Stimulated activated CD4-positive, alpha-beta T cell treated with anti-CD3 and anti-CD28 coated beads, Interleukin-1b, Interleukin-23, amount 100 ng/mL, for 4 hours (primary cell): ENCODE measurements at places on chromosomes 4 and X.
A peak's percentile ranks its signal among the peaks of the same experiment; 100 is the strongest.

- no peak for DNase-seq
Observed at GRCh38 chr4:23938796-23939195, 48.9 kb upstream of the PPARGC1A start.

GRCh38 chrX:23819385-23820234 lies 36.6 kb downstream of the SAT1 start:
- DNase-seq, result no peak

DNA sequence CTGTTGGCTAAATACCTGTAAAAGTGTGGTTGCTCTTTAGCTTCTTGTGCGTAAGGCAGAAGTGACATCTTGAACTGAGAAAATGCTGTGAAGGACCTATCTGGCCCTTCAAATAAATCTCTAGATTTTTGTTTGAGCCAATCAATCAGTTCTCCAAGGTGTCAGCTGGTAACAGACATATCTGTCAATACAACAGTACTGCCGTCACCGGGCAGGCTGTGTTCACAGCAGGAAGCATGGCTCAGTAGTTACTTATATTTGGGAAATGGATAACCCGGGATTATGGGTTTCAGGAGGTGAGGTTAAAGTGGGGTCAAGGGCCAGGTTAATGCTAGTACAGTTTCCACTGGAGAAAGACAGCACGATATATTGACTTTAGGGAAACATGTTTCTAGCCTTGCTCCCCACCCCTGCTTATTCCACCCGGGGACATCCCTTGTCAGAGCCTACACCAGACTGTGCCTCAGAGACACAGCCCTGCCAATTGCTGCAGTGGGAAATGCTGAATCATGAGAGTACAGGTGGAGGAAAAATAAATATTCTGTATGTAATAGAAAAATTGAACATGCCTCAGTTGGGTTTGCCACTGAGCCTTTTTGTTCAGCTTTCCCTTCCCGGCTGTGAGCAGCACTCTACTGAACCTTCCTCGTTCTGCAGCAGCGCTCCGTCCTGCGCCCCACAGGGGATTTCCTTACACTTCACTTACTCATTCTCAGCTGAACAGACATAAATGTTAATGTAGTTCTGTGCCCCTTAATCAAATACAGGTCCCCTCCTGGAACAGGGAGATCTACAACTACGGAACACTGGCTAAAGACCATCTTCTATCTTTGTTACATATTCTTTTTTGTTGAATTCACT lies 121.1 kb downstream of the MGST2 start:
- no peak for DNase-seq

DNA sequence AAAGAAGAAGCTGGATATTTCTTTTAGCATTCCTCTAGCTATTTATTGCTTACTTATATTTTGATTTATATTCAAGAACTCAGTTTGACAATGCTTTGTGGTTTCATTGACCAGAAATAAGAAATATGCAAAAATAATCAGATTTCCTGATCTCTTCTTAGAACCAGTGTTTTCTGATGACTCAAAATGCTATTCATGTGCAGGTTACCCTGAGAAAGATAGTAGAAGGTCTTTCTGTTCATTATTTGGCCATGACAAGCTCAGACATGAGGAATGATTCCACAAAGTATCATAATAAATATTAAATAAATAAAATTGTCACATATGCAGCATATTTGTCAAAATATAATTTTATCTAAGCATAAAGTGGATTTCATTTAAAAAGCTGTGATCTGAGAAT lies 24.1 kb downstream of the ADH7 start:
- no peak for DNase-seq

DNA sequence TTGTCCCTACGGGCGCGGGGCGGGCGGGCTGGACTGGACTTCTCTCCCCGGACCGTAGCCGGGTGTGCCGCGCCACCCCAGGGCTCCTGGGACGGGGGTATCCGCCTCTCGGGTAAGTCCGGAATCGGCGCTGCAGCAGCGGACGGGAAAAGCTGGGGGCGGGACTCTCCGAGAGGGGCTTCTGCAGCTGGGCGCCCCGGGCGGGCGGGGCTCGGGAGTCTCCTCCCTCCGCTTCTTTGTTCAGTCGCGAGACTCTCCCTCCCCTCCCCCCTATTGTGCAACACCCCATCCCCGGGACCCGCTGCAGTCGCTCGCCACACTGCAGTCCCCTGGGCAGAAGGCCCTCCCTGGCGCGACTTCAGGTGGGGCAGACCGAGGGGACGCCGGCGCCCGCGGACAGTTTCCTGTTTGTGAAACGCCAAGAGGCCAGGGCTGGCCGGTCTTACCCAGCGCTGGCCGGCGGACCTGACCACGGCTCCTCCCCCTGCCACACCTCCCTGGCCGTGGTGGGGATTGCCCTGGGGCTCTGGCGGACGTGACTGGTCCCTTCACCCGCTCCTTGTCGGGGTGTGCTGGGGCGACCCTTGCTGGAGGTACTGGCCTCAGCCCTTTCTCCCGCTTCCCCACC lies 966 bp downstream of the CCNG2 start:
- peak; percentile 45 for DNase-seq

GRCh38 chrX:71852182-71852581 lies 58.5 kb upstream of the NHSL2 start:
- no peak for DNase-seq

DNA sequence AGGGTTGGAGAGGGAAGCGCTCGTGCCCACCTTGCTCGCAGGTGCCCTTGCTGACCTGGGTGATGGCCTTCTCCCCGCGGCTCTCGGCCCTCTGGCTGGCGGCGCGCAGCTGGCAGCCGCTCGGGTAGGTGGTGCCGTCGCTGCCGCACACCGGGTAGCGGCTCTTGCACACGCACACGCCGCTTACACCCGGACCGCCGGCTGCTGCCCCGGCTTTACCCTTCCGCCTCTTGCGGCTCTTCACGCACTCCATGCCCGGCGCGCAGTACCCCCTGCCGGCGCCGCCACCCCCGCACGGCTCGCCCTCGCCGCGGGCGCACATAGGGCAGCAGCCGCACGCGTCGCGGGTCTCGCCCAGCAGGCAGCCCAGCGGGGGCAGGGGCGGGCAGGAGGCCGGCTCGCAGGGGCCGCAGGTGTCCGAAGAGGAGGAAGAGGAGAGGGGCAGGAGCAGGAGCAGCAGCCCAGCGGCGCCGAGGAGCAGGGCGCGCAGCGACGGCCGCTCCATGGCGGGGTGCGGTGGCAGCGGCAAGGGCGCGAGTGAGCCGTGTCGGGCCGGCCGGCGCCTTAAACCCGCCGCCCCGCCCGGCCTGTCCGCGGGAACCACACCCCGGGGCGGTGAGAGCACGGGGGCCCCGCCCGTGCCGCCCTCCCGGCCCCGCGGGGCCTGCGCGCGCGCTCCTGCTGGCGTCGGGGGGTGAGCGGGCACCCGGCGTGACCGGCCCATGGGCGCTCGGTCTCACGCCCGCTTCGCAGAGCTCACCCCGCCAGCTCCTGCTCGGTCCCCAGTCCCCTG lies at the start of gene IGFBP7:
TSS of gene IGFBP7 (minus strand) at position 539 of the 793 bp plus-strand sequence. CDS start at position 505, 34 bp downstream.
- DNase-seq, result no peak

GRCh38 chrX:10854594-10854993 lies 234.2 kb upstream of the MID1 start:
- no peak for DNase-seq

DNA sequence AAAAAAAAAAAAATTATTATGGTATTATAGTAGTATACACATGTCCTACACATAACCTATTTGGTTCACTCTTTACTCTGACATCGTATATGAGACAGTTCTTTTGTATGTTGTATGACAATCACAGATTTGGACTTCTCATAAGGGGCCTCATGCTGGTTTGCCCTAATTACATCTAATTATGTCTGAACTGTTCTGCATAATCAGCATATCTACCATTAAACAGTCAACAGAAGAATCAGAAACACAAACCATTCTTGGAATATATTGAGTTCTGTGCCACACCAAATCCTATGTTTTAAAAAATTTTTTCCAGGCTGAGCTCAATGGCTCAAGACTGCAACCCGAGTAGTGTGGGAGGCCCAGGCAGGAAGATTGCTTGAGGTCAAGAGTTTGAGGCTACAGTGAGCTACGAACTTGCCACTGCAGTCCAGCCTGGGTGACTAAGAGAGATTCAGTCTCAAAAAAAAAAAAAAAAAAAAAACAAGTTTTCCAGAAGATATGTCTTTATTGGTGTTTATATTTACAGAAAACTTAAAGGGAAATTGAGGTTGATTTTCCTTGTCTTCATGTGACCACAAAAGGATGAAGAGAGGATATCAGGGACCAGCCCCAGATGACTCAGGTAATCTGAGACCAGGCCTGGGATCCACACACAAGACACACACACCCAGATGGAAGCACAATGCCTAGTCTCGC lies 22.2 kb downstream of the TRIM61 start:
- no peak for DNase-seq

DNA sequence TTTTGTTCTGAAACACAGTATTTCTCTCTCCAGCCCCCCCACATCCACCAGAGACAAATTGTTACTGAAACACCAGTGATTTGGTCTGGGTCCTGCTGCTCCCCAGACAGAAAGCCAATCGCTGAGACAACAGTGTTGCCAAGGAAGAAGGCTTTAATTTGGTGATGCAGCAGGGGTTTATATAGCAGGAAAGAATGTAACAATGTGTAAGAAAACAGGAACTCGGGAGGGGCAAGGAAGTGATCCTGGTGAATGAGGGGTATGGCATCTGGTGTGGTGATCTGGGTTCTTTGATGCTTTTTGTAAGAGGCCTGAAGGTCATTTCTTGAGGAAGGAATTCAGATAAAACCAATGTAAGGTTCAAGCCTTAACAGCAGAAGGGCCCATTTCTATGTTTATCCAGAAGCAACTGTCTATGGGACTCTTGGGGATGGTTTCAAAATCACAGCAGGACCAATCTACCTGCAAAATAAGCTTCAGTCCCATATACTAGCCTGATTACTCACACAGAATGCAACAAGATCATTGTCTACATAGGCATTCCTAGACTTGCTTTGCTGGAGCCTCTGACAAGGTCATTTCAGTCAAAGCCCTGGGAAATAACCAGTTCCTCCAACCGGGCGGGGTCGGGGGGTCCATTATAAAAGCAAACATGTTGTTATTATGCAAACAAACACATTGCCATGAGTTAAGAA lies 445.2 kb upstream of the ZFP42 start:
- DNase-seq, result no peak

DNA sequence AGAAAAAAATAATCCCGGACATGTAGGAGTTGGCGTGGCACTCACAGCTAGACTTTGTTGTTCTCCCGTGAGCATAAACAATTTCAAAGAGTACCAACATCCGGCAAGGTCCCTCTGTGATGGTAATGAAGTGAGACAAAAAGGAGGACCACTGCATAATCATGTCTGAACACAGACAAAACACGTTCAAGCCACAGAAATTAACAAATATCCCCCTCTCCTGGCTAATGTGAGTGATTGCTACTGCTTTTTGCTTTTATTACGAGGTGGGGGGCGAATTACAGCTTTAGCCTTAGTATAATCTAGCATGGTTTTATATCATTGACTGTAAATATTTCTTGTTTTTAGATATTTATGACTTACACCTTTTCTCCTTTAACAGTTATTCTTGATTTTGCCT lies 118.5 kb downstream of the PLS3 start:
- DNase-seq, result no peak

DNA sequence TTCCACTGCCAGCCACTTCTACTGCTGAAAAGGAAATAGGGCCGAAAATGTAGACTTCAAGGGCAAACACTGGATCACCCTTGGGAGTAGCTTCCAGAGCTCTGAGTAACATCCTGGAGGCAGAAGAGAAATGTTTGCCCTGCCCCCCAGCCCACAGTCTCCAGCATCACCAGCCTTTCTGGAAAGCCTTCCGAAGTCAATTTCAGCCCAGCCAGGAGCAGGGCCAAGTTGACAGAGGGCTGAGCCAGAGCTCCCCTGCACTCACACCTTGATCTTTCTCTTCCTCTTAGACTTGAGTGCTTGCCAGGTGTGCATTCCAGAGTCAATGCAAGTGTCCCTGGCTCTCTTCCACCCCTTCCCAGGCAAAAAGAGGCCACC lies 35.2 kb downstream of the SLC25A5 start:
- no peak for DNase-seq

- DNase-seq, result no peak
Observed at GRCh38 chr4:56665781-56666180, 15.3 kb downstream of the HOPX start.

GRCh38 chr4:187656959-187657358 lies 338.6 kb upstream of the ZFP42 start:
- no peak for DNase-seq

DNA sequence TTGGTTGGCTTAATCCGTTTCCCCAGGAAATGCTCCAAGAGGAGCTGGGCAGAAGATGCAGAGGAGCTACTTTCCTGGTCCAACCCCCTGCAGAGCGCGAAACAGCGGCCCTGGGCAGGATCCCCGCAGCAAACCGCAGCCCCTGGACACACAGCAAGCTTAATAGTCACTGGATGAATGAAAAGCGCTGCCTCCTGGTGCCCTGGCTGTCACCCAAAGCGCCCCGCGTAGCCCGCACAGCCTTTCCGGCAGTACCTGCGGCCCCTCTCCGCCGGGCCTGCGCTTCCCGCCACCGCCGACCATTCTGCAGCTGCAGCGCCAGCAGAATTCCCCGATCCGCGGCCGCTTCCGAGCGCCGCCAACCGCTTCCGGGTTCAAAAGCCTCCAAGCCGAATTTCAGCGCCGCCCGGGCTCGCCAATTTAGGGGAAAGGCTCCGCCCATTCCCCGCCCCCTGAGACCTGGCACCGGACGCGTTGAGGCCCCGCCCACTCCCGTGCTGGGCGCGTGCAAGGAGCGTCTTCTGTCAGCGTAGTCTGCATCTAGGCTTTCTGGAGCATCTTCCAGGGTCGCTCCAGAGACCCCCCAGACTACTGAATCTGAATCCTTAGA lies at the start of gene HPF1:
TSS of gene HPF1 (minus strand) at position 370 of the 610 bp plus-strand sequence. CDS start at position 303, 67 bp downstream.
- DNase-seq, result peak; percentile 91

GRCh38 chrX:67546496-67547423 lies 2.9 kb downstream of the AR start:
- no peak for DNase-seq

DNA sequence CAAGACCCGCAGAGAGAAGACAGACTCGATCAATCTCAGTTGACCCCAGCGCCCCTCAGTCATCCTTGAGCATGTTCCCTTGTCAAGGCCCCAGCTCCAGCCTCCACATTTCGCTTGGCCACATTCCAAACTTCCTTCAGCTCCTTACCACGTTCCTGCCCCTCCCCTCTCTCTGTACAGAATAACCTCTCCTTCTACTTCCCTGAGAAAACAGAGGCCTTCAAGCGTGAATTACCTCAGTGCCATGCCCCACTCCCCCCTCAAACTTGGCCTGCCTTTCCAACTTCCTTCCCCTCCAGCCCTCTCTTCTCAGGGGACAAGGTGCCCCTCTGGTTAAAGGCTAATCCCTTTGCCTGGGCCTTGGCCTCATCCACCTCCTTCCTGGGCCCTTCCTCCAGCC lies 3.2 kb upstream of the RIPPLY1 start:
- DNase-seq, result no peak

- no peak for DNase-seq
Observed at GRCh38 chrX:68665502-68665901, 18.0 kb downstream of the STARD8 start.

- no peak for DNase-seq
Observed at GRCh38 chrX:40845331-40845911, 110.1 kb upstream of the MED14 start.

- DNase-seq, result no peak
Observed at GRCh38 chr4:67332627-67333026, 212.7 kb downstream of the CENPC start.

- DNase-seq, result no peak
Observed at GRCh38 chrX:1274786-1275185, 6.2 kb downstream of the CSF2RA start.

- no peak for DNase-seq
Observed at GRCh38 chr4:30620711-30621110, 99.5 kb upstream of the PCDH7 start.
